B cell (primary cell): ENCODE measurements at places on chromosomes 13 and 19. TPM values are rescaled to one million over a fixed set of nuclear protein-coding genes. Genes with fewer than 3 reads are reported as not detected.

GRCh38 chr19:42229301-42229854 lies 9.3 kb downstream of the ZNF526 start:
- H3K27me3 ChIP-seq, result no peaks in the 10 kb centered on the region
- H3K4me3 ChIP-seq, result no peak overlapping the region
- DNase-seq, result no peak

DNA sequence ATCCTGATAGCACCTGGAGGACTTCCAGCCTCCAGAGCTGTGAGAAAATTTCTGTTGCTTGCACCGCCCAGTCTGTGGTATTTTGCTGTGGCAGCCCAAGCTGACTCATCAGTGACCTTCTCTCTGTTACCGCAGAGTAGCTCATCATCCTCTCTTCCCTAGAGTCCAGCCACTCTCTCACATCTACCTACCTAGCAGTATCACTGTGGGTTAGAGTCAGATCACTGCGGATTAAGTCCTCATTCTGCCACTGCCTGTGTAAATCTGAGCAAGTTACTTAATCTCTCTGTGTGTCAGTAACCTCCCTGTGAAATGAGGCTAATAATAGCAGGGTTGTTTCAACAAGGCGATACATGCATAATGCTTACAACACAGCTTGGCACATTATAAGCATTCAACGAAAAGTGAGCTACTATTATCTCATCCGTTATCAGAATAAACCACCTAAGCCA lies 40.3 kb upstream of the USPL1 start:
- H3K27me3 ChIP-seq, result no peaks in the 10 kb centered on the region
- H3K4me3 ChIP-seq, result no peak overlapping the region
- peaks cover 3% of the 10 kb centered on the region for H3K4me1 ChIP-seq
- H3K27ac ChIP-seq, result no peak overlapping the region

GRCh38 chr19:1356508-1356865 lies 27.2 kb upstream of the NDUFS7 start:
- no peak for DNase-seq
- peaks cover 24% of the 10 kb centered on the region for H3K36me3 ChIP-seq
- no peak overlapping the region for H3K27ac ChIP-seq
- H3K4me3 ChIP-seq, result no peak overlapping the region

Gene TMEM221
- not detected in 2 replicates for total RNA-seq

Gene PSG3
- total RNA-seq, result not detected in 2 replicates

Gene LPAR2
- 27.1 and 30.3 TPM in 2 replicates for total RNA-seq

DNA sequence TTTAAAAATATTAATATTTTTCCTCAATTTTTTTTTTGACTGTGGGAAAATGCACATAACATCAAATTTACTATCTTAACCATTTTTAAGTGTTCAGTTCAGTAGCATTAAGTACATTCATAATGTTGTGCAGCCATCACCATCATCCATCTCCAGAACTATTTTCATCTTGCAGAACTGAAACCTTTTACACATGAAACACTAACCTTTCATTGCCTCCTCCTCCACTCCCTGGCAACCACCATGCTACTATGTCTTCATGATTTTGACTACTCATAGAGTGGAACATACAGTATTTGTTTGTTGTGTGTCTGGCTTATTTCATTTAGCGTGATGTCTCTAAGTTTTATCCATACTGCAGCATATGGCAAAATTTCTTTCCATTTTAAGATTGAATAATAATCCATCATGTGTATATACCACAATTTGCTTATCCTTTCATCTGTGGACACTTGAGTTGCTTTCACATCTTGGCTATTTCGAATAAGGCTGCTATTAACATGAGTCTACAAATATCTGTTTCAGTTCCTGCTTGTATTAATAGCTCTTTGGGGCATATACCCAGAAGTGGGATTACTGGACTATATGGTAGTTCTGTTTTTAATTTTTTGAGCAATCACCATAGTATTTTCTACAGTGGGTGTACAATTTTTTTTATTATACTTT lies 376.4 kb downstream of the MTUS2 start:
- no peaks in the 10 kb centered on the region for H3K36me3 ChIP-seq
- no peak overlapping the region for H3K27ac ChIP-seq
- no peak overlapping the region for H3K4me3 ChIP-seq
- H3K4me1 ChIP-seq, result peaks cover 4% of the 10 kb centered on the region
- H3K27me3 ChIP-seq, result no peaks in the 10 kb centered on the region

Gene GEMIN7
- 38.2 and 43.0 TPM in 2 replicates for total RNA-seq
